Esophagus squamous epithelium (tissue), 5 donors: ENCODE measurements at places on chromosomes 6 and 20.

DNA sequence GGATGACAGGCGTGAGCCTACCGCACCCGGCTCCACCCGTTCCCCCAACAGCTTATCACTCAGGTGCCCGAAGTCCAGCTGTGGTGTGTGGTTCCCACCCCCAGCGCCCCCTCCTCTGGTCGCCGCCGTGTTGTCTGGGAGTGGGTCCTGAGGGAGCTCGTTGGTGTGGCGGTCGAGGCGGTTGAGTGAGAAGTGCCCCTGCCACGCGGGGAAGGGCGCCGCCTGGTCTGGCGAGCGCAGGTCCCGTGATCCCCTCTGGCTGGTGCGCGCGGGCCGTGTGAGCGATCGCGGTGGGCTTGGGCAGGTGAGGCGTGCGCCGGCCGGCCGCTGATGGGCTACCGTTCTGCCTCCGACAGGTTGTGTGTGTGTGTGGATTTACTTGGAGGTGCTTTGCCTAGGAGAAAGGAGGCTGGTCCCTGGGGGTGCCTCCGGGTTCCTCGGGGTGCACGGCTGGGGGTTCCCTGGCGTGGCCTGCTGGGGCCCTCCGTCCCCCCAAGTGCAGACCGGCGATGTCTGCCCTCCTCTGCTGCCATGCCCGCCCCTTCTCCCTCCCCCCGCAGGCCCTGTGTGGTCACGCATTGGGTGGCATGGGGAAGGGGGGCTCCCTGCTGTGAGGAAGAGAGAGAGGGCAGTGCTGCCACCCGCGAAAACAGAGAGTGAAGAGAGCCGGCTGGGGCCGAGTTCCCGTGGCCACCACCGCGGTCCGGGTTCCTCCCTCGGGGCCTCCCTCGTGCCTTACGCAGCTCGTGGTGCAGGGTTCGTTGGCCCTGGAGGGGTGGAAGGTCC is 336.0 kb upstream of the DEFB115 start:
- no peak for DNase-seq

DNA sequence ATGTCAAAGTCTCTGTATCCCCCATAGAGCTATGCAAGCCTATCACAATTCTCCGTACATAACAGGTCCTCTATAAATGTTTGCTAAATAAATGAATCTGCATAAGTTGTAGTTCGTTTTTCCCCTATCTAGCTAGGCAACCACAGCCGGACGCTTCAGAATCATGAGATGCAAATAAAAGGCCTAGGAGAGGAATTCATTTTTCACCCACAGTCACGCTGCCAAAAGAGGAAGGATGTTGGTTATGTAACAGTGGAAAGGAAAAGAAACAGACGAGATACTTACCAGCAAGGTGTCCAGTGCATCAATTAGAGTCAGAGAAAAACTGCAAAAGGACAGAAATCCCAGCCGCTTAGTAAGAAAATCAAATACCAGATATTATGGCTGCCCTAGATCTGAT is 2.4 kb downstream of the EDEM2 start:
- DNase-seq = no peak

DNA sequence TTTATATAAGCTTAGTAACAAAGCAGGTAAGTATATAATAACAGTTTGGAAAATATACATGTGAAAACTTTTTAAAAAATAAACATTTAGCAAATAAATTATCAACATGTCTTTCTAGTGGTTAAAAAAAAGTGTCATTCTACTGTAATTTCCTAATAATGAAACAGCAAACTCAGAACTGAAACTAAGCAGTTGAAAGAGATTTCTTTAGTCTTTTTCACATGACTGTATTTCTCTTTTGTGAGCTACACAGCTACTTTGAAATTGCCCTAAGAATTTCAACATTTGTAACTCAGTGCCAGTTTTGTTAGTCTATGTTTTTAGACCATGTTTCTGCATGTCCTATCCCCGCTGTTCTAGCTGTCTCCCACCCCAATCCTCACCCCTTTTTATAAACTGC is 28.4 kb upstream of the SDHAF4 start:
- no peak for DNase-seq

DNA sequence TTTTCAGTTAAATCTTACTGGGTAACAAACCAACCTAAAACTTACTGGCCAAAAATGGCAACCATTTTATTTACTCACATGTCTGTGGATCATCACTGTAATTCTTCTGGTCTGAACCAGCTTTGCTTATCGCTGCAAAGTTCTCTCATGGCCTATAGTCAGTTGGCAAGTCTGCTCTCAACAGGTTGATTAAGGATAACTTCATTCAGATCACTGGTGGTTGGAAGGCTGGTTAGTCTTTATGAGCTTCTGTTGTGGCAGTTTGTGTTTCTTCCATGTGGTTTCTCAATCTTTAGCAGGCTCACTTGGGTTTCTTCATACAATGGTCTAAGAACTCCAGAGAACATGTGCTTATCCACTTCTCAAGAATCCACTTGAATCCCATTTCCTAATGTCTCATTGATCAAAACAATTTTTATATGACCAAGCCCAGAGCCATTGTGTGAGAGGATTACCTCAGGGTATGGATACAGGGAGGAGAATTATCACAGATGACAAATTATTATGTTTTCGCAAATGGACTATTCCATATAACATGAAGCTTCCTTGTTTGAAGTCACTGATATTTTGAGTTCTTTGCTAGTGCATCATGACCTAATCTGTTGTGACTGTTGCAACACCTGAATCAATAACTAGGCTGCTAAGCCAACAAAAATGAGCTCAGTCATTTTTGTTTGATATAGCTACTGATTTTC is 155.4 kb upstream of the BMP2 start:
- no peak for DNase-seq

GRCh38 chr6:120302041-120302440 is 952.5 kb upstream of the MAN1A1 start:
- DNase-seq = no peak

DNA sequence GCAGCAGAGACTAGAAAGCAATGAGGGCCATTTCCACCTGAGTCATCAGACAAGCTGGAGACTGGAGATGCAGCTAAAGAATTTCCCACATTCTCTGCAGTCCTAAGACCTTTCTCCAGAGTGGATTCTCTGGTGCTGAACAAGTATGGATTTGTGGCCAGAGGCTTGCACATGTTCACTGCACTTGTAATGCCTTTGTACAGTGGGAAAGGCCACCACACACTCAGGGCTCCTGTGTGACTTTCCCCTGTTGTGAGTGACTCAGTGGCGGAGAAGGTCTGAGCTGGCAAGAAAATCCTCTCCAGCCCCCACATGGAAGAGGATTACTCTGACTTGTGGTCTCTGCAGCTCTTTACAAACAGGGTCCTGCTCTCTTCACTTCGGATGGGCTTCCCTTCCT is 192.3 kb downstream of the C6orf118 start:
- DNase-seq = no peak

DNA sequence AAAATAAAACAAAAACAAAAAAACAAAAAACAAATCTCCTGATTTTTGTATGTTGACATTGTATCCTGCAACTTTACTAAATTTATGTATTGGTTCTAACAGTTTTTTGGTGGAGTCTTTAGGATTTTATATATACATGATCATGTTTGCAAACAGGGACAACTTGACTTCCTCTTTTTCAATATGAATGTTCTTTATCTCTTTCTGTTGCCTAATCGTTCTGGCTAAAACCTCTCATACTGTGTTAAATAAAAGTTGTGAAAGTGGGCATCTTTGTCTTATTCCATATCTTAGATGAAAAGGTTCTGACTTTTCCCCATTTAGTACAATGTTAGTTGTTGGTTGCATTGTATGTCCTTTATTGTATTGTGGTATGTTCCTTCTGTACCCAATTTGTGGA is 261.7 kb upstream of the NOX3 start:
- DNase-seq = no peak

DNA sequence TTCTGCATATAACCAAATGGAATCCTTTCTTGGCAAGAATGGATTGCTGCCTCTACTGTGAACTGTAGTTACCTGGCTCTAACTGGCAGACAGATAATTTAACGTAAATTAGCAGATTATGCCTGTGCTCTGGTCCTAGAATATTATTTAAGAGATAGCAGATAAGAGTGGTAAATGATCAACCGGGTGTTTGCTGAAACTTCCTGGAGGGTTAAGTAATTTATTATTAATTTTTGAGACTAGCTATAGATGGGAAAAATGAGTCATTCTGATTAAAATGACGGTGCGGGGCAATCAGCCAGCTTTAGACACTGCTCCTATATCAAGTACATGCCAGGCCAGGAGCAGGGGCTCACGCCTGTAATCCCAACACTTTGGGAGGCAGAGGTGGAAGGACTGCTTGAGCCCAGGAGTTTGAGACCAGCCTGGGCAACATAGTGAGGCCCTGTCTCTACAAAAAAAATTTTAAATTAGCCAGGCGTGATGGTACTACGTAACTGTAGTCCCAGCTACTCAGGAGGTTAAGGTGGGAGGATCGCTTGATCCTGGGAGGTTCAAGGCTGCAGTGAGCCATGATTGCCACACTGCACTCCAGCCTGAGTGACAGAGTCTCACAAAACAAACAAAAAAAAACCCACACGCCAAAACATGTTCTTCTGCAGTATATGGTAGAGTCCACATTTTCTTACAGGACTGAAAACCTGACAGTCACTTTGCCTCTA is 22.6 kb downstream of the B4GALT5 start:
- DNase-seq = no peak

DNA sequence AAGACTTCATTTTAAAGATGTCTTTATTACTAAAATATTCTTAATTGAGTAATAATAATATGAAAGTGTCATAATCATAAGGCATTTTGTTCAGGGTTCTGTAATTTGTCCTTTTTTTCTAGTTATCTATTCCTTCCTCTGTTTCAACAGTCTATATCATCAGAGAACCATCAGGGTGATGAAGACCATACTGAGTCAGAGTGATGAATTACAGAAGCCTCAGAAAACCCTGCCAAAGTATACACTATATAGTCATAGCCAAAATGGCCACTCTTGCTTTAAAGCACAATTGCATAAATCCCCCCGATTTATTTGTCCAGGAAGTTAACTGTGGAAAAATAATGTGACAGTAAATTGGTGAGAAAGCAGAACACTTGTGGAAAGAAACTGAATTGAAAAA is 735.0 kb downstream of the EPHA7 start:
- DNase-seq = no peak

DNA sequence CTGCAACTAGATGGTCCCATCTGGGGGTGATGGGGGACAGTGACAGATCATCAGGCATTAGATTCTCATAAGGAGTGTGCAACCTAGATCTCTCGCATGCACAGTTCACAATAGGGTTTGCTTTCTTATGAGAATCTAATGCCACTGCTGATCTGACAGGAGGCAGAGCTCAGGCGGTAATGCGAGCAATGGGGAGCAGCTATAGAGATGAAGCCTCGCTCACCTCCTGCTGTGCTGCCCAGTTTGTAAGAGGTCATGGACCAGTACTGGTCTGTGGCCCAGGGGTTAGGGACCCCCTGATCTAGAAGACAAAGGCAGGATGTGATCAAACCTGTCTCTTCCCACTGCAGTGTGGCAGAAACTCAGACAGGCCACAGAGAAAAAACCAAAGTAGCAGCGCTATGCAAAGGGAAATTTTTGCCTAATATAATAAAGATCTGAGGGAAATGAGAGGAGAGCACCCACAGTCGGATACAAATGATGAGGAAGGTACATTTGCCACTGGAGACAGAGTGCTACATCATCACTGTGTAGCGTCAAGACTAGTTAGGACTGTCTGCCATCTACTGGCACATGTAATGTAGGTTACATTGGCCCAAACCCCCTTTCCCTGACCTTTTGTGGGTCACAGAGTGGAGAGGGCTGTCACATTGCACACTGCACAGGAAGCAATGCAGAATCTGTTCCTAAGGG is 4.1 kb upstream of the LY86 start:
- DNase-seq = no peak

DNA sequence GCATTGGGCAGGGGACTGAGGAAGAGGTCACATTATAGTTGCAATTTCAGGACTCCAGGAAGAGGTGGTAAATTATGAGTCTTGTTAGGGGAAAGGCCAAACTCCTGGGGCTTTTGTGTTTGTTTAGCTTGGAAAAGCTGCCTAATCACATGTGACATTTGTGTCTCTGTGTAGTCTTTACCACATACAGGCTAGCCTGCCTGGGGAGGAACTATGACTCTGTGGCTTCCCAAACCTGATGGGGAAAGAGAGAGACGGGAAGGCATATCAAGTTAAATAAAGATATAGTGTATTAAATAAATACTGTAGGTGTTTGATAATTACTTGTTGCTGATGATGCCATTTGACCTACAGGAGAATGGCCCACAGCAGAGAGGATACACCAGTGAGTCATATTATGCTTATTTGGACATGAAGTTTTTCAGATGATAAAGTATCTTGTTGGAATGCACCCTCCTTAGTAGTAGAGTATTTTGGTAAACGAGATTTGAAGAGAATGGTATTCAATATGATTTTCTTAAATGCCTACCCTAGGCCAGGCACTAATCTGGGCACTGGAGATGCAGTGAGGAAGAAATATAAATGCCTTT is 4.0 kb downstream of the BLTP3A start:
- no peak for DNase-seq

DNA sequence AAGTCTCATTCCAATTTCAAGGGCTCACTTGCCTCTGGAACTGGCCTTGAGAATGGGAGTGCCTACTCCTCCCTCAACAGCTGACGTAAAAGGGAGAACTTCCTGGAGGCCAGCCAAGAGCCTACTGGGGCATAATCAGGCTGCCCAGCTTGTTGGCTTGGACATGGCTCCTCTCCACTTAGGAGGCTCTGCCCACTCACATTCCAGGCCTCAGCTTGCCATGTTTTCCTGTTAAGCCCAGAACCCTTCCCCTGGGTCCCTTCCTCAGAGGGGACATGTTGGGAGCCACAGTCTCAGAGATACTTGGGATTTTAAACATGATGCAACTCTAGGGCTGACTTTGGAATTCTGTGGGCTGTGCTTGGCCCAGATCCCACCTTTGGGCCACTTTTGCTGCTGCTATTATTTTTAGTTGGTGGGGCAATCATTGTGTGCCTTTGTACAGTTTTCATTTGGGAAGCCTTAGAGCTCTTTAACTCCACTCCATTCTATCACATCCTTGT is 31.5 kb upstream of the ADTRP start:
- DNase-seq = no peak

DNA sequence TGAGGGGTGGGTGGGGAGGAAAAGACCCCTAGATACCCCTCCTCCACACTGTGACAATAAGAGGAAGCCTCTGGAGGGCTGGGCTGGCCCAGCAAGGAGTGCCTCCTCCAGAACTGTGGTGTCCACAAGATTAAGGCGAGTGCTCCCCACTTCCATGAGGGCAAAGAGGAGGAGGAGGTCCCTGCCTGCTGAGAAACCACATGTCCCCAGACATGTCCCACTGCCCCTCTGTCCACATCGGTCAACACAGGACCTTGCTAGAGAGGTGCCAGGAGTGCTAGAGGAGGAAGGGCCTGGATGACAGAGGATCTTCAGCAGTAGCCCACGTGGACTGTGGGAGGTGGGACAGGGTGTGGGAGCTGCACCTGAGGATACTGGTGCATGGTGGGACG is 3.1 kb downstream of the RAET1G start:
- DNase-seq = no peak

- DNase-seq = no peak
Observed at GRCh38 chr6:79082304-79082703, 4.2 kb upstream of the PHIP start.
